ENCODE measurements at places on chromosomes 11 and 22. TPM values are rescaled to one million over a fixed set of nuclear protein-coding genes. Genes with fewer than 3 reads are reported as not detected.

DNA sequence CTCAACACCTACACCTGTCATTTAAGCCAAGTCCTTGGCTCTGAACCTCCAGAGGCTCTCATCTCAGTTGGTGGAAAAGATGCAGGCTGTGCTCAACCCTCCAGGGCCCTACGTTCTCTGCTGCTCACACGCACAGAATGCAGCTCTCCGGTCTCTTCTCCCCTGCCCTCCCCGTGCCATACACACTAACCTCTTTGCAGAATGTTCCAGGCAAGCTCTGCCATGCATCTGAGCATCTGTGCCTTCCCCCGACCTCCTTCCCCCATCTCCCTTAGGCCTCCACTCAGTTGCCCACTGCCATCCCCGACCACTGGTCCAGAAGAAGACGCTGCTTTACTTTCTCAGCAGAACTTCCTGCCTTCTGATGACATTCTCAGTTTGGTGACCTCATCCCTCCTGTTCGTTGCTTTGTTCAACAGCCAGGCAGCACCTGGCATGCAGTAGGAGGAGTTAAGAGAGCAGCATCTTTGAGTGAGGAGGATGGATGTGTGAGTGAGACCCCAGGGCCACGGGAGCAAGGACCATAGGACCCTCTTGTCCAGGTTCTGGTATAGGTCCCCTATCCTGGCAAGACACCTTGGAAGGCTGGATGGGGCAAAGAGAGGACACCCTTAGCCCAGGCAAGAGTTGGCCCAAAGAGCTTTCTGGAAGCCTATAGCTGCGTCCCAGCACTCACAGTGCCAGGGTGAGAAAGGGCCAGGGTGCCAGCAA is 598.0 kb downstream of the BRD1 start:
- DNase-seq: no peak

- no peak for DNase-seq
These were observed 21.2 kb downstream of the SCGB1A1 start for GRCh38 chr11:62439785-62440602.

DNA sequence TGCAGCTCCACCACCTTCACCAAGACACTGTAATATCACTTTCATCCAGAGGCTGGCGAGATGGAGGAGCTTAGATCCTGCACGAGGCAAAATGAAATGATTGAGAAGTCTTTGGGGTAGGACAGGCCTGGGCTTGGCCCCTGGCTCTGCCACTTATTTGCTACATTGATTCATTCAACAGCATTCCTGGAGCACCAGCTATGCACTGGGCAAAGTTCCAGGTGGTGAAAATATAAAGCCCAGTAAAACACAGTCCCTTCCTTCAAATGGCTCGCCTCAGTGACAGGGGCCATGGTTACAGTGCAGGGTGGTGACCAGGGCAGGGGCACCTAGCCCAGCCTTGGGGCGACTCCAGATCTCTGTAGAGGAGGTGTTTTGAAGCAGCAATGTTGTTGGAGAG is 19.7 kb downstream of the ALX4 start:
- no peak for DNase-seq

GRCh38 chr22:48507595-48508350 is 1319.9 kb downstream of the BRD1 start:
- DNase-seq: no peak

GRCh38 chr22:32164075-32164860 is 5.2 kb upstream of the C22orf42 start:
- no peak for DNase-seq

PRODH gene
- total RNA-seq: 10.2 TPM

FAM83F gene
- 35.3 TPM for total RNA-seq

OR4C6 gene
- total RNA-seq: not detected

MS4A3 gene
- not detected for total RNA-seq

- no peak for DNase-seq
These were observed 566.2 kb downstream of the TMEM135 start for GRCh38 chr11:87603887-87604286.

- no peak for DNase-seq
These were observed 82.5 kb downstream of the ARHGAP42 start for GRCh38 chr11:100769617-100770016.

INS gene
- 1.3 TPM for total RNA-seq

DNA sequence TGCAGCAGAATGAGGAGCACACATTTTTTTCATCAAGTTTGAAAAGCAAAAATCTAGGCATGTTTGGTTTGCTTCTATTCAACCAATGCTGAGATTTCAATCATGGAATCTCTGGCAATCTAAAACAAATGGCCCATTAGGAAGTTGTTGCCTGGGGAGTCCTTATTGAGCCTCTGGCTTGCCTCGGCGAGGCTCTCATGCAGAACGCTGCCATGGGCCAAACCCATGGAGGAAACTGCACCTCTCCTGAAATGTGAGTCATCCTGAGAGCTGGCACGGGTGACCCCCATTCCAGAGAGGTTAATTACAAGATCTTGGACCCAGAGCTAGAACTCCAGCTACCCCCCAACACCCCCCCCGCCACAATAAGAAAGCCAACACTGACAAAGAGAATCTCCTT is 80.7 kb downstream of the MN1 start:
- no peak for DNase-seq

- DNase-seq: no peak
These were observed 163.0 kb upstream of the CCDC179 start for GRCh38 chr11:23023319-23023718.

OR10S1 gene
- not detected for total RNA-seq

- DNase-seq: no peak
These were observed 13.2 kb upstream of the RGL4 start for GRCh38 chr22:23677701-23677995.

NXPE4 gene
- 191 TPM for total RNA-seq

DNA sequence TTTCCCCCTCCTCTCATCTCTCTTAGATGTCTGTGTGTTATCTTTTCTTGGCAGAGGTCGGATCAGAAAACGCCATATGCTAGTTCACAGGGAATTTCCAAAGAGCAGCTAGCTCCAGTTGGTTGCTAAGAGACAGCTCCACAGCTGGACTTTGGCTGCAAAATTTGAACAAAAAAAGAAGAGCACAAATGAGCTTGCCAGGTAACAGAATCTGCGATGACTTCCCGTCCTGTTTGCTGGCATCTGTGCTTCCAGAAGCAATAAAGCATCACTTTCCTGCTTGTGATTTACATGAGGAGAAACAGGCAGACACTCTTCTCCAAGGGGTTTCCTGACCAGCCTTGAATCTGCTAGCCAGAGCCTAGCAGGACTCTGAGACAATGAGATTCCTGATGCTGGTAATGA is 596.0 kb upstream of the B3GAT1 start:
- no peak for DNase-seq

- DNase-seq: no peak
These were observed 27.3 kb downstream of the ALX4 start for GRCh38 chr11:44282620-44283019.

SLC22A12 gene
- not detected for total RNA-seq

GRCh38 chr22:31800065-31800464 is 46.2 kb downstream of the DEPDC5 start:
- DNase-seq: no peak

DNA sequence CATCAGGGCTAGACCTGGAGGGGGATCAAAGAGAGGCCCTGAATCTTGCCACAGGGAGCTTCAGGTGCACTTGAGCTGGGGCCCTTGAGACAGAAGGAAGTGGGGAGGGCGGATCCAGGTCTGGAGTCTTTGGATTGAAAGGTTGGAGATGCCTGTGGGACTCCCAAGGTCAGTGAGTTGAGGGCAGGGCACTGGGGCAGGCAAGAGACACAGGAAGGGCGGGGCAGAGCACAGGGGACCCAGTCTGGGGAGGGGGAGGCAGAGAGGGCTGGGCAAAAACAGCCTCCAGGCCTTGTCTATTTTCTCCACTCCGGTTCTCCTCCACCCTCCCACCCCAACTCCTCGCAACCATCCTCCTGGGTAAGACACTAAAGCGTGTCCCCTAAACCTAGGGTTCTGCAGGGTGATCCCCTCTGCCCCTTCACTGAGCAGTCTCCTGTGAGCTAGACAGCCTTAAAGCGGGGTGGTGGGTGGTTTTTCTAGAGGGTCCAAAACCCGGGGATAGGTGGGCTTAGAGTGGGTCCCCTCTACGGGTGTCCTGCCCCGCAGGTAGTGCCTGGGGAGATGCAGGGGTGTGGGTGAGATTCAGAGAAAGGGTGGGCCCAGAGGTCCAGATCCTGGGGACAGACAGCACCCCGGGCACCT is 38.6 kb upstream of the CELSR1 start:
- DNase-seq: peak; percentile 66

Data from left colon (tissue), 2 donors.